ENCODE measurements at places on chromosomes 13 and 19.

- DNase-seq = peak; percentile 60
These were observed 22.2 kb downstream of the SIGLEC5 start for GRCh38 chr19:51607920-51608562.

DNA sequence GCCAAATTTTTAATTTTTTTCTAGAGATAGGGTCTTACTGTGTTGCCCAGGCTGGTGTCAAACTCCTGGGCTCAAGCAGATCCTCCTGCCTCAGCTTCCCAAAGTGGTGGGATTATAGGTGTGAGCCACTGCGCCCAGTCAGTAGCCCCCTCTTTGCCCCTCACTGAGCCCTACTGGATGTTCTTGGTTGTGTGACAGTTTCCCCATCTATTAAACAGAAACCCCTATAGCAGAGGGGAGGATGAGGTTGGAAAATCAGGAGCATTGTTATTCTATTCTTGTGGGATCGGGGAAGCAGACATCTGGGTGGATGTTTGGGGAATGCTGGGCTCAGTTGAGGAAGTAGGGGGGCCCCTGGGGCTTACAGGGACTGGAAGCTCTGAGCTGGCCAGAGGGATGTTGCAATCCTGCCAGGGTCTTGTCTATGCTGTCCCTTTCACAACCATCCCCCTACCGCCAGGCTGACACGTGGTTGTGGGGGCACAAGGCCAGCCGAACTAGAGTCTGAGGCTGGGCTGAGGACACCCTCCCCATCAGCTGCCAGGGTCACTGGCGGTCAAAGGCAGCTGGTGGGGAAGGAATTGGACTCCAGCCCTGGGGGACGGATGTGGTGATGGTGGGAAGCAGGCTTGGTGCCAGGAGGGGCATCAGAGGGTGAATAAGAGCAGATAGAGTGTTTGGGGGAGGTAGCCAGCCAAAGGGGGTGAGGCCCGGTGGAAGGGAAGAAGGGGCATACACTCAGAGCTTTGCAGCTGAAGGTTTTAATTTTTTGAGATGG is 10.9 kb downstream of the APOC1 start:
- no peak for DNase-seq

- DNase-seq = no peak
These were observed 829.8 kb downstream of the PCDH9 start for GRCh38 chr13:66400292-66400691.

DNA sequence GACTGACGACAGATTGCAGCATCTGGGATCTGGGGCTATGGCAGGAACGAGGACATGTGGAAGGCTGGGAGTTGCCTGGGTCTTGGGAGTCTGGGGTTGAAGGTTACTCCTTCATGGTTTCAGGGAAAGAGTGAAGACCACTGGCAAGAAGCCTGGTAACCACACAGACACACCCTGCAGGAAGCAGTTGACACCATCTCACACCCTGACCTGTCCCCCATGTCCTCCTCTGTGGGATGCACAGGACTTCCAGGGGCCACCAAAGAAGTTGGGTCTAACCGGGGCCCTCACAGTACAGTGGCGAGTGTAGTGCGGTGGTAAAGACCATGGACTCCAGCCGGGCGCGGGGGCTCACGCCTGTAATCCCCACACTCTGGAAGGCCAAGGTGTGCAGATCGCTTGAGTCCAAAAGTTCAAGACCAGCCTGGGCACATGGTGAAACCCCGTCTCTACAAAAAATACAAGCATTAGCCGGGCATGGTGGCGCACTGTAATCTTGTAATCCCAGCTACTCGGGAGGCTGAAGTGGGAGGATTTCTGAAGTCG is 10.6 kb upstream of the FFAR2 start:
- no peak for DNase-seq

DNA sequence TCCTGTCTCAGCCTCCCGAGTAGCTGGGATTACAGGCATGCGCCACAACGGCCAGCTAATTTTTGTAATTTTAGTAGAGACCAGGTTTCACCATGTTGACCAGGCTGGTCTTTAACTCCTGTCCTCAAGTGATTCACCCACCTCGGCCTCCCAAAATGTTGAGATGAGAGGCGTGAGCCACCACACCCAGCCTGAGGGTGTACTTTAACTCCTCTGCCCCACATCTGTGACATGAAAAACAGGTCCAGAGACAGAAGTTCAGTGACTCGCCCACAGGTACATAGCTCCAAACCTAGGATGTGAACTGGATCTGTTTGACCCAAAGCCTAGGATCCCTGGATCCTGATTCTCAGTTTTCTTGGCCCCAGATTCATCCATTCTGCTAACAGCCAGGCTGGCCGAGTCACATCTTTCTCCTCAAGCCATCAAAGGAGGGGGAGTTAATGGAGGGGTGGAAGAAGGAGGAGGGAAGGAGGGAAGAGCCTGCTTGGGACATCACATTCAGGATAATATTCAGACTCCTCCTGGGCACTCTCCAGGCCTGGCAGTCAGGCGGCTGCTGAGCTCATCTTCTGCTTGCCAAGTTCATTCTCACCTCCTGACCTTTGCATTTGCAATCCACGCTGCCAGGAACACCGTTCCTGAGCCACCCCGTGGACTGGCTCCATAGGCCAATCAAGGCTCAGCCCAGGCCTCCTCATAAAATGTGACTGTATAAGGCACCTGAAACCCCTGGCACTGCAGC is 3.1 kb downstream of the SPC24 start:
- DNase-seq = no peak

DNA sequence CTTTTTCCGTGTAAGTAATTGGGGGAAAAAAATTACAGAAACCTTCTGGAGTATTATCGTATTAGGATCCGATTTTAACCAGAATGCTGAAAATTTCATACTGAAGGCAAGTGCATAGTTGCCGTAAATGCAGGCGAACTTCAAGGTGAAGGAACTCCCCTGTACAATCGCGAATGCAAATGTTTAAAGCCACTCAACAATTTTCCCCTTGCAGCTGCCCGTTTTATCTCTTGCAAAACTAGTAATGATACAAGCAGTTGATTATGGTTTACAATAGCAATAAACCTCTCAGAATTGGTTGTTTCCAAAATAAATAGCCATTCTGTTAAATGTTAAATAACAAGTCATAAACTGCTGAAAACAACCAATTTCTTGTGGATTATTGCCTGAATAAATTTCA is 105.7 kb downstream of the DNAJC15 start:
- DNase-seq = no peak
